T-helper 17 cell (primary cell): ENCODE measurements at places on chromosomes 1 and 21.

- no peak for DNase-seq
These were observed 265.9 kb downstream of the PRDM2 start for GRCh38 chr1:13965770-13966398.

GRCh38 chr1:50860256-50860655, 99.8 kb downstream of the FAF1 start:
- DNase-seq = no peak

DNA sequence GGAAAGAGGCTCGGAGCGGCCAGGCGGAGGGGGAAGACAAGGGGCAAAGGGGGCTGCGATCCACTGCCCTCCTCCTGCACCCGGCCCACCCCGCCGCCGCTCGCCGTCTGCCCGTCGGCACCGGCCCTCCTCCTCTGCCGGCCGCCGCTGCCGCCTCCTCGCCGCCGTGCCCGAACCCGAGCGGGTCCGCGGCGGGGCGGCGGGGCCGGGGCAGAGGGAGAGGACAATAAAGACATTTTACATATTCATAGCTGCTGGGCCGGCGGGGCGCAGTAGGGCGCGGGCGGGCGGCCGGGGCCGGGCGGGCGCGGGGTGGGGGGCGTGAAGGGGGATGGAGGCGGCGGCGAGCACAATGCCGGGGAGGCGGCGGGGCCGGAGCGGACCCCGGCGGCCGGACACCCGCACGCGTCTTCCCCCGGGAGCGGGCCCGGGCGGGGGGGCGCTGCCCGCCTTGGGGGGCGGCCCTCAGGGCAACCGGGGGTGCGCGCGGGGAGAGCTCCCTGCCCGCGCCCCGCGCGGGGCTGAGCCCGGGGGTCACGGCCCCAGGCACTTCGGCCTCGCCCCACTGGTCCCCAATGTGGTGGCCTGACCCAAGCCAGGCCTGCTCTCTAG, 546 bp downstream of the POU2F1 start:
- DNase-seq = peak; percentile 24

- no peak for DNase-seq
These were observed 402.9 kb downstream of the TGFB2 start for GRCh38 chr1:218748071-218748470.

GRCh38 chr1:78263946-78264345, 218.2 kb downstream of the GIPC2 start:
- DNase-seq = no peak

DNA sequence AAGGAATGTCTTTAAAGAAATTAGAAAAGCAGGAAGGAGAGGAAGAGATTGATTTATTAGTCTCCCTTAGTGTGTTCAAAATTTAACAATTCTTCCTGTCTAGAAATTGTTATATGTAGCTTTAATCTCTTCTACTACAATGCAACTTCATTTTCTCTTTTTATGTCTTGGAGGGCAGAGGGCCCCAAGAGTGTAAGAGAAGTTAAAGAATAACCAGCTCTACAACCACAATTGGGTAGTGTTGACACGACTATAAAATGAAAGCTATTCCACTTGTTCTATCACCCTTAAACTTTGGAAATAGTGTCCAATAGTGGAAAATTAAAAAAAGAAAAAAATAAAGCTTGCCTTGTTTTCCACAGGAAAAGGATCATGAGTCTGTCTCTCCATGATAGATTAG, 82.6 kb upstream of the DPYD start:
- no peak for DNase-seq

DNA sequence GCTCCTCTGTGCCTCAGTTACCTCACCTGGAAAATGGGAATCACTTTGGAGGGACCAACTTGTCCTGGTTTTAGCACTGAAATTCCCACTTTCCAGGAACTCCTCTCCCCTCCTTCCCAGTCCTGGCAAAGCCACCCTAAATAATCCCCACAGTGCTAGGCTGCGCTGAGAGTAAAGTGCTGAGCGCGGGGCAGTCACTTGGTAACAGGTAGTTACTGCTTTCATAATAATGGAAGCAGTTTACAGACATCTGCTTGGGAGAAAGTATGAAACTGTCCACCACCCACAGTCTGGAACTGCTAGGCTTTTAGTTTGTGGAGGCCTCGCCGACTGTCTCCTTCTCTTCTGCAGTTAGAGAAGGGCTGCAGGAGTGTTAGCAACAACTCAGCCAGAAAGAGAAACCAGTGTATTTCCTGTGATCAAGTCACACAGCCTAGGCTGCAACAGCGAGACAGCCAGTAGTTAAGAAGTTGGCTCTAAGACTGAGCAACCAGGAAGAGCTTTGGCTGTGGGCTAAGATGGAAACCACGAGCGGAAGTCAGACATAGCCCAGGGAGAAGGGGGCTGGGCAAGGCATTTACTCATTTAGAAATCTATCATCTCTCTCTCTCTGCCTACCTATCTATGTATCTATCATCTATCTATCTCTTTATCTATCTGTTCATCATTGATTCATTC, 30.8 kb upstream of the ABCG1 start:
- peak; percentile 59 for DNase-seq

- DNase-seq = no peak
These were observed 4.5 kb upstream of the TUFT1 start for GRCh38 chr1:151535326-151536271.

DNA sequence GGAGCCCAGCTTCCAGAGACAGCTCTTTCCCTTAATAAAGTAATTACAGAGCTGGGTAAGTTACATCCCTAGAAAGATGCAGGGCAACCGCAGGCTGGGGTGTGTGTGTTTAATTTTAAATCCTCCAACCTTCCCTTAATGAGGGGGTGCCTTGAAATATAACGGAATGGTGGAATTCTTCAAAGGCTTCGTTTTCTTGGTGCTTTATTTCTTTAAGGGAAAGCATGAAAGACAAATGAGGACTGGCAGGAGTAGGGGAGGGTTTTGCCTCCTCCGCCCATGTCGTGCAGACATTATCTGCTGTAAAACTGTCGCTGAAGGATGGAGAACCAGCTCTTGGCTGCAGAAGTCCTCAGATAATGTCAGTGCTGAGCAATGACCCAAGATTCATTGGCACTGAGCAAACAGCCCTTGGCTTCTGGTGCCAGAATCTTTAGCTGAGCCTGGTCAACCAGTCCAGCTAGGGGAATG, 15.5 kb downstream of the SLC6A17 start:
- DNase-seq = no peak

DNA sequence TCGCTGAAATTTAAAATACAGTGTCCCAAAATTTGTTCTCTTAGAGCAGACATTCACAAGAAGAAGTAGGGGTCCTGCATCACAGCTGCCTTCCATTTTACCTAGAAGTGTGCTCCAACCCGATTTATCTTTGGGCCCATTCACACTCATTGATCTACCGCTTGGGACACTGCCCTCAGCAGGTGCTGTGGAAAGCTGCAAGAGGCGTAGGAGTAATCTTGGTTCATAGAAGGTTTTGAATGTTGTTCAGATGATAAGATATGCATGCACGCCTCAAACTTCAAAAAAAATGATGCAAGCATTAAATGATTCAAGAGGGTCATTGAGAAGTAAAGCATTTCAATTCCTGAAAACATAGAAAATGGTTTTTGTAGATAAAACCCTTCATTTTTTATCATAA, 18.6 kb upstream of the C1orf105 start:
- DNase-seq = no peak

DNA sequence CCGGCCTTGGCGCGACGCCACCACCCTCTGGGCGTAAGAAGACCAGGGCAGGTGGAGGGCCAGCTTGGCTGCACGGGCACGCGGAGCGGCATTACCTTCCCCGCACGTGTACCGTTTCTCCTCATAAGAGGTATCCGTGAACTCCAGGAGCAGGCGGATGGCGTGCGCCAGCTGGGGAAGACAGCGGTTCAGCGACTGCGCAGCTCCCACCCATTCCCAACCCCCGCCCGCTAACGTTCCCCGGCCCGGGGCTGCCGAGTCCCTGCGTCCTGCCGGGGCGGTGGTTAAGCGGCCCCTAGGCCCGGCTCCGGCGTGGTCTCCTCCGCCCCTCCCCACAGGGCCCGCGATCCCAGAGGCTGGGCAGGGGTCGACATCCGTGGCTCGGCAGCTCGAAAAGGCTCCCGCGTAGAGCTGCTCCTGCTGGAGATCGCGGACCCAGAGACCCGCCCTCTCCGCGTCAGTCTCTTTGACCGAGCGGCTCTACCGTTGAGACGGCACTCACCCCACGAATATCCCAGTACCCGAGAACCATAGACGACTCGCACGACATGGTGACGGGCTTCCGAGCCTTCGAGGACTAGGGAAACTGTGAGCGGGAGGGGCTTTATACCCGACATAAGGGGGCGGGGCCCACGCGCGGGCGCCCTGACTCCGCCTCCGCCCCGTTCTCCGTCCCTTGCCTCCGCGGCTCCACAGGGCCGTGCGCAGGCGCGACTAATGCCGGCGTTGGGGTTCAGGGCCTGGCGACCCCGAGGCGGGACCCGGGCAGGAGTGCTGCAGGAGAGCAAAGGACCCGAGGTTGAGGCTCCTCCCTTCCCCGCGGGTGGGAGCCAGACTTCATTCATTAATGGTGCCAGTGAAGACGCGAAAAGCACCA, 862 bp downstream of the GSTM3 start:
- DNase-seq = peak; percentile 79

DNA sequence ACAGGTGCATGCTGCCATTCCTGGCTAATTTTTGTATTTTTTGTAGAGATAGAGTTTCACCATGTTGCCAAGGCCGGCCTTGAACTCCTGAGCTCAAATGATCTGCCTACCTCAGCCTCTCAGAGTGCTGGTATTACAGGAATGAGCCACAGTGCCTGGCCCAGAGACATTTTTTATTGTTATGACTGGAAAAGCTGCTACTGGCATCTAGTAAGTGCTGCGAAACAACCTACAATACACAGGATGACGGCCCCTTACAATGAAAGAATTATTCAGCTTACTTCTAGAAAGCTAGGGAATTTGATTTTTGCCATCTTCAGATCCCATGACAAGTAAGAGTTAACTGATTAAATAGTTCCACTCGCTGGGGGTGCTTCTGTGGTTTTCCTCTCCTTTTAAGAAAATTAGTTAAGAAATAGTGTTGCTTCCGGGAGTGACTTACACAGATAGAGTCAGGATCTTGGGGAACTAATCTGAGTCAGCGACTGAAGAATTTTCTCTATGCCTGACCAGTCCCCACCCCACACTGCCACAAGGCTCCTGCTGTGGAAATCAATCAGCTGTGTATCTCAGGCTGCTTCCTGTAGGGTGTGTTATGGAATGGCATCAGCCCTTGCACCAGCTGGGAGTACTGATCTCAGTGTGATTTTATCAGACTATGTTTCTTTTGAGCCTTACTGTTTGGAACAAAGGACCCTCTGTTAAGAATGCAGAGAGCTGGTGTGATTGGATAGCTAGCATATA, 93.0 kb upstream of the BMP8A start:
- no peak for DNase-seq

- no peak for DNase-seq
These were observed 9.7 kb downstream of the ARHGEF2 start for GRCh38 chr1:155968670-155969069.

DNA sequence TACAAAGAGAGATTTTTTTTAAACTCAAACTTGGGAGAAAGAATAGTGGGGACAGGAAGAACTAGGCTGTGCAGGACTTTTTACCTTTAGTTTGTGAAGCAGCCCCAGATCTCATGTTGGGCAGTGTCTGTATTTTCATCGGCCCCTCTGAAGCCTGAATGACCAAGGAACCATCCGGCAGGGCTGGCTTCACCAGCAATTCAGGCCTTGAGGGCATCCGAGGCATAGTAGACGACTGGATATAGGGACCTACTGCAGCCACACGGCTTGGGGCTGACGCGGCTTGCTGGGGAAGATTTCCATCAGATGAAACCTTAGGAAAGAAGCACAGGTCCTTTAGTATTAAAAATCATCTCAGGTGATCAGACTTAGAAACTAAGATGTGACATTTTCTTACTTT, 43.7 kb downstream of the TP53BP2 start:
- DNase-seq = no peak

DNA sequence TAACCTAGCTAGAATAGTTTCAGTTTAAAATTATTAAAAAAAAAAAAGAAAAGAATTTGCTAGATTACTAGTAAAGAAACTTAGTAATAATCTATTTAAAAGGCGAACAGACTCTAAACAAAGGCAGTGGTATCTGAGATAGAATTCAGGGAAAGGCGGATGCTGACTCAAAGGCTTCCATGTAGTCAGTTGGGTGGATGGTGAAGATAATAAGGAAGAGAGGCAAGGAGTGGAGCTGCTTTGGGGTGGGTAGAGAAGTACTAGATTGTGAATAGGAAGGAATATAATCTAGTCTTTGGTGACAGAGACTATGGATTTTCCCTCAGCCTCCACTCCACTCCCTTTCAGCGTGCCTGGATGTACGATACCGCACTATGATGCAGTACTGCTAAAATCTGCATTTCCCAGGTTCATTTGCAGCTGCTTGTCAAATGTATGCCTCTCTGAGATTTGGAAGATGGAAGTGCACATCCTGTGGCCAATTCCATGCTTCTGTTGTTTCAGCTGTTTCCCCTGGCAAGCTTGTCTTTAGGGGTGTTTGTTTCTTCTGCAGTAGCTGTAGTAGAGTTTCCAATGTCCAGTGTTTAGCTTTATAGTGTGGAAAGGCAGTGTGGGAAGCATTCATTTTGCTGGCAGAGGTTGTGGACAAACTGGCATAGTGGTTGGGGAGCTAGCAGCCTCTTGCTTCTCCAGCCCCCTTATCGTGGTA, 184.6 kb upstream of the NRIP1 start:
- no peak for DNase-seq

DNA sequence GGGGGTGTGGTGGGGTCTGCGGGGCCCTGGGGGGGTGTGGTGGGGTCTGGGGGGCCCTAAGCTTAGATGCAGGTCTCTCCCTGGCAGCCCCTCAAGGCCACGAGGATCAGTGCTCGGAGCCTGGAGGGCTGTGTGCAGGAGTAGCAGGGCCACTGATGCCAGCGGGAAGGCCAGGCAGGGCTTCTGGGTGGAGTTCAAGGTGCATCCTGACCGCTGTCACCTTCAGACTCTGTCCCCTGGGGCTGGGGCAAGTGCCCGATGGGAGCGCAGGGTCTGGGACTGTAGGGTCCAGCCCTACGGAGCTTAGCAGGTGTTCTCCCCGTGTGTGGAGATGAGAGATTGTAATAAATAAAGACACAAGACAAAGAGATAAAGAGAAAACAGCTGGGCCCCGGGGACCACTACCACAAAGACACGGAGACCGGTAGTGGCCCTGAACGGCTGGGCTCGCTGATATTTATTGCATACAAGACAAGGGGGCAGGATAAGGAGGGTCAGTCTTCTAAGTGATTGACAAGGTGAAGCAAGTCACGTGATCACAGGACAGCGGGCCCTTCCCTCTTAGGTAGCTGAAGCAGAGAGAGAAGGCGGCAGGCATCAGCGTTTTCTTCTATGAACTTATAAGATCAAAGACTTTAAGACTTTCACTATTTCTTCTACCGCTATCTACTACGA, 8.7 kb downstream of the RNF223 start:
- no peak for DNase-seq
